ENCODE measurements at places on chromosomes 6 and 20. TPM values are rescaled to one million over a fixed set of nuclear protein-coding genes. Genes with fewer than 3 reads are reported as not detected.

Gene PEDS1
- 30.5 TPM for total RNA-seq

DNA sequence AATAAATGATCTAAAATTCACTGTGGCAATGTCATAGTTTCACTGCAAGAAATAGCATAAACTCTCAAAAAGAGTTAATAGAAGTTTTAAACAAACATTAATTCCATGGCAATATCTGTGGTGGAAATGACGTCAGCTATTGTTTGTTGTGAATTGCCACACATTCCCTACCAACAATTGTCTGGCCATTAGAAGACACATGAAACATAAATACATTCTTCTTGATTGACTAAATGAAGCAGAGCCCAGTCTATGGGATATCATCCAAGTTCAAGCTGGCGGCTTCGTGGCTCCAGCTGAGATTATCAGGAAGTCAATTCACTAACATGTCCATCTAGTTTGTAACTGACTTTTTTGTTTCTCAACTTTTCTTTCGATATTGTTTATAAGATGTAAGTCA, 369.0 kb downstream of the ARHGAP18 start:
- no peak overlapping the region for H3K4me3 ChIP-seq
- H3K27me3 ChIP-seq, result no peaks in the 10 kb centered on the region
- peak; percentile 82 for DNase-seq

DNA sequence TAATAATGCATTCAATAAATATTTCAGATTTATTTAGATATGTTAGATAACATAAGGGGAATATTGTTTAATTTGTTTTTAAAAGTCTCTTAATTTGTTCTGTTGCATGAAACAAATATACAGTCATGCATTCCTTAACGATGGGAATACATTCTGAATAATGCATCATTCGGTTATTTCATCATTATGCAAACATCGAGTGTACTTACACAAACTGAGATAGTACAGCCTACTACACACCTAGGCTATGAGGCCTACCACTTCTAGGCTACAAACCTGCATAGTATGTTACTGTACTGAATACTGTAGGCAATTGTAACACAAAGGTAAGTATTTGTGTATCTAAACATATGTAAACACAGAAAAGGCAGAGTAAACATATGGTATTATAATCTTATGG, 118.7 kb downstream of the EPHA7 start:
- no peaks in the 10 kb centered on the region for H3K36me3 ChIP-seq
- peaks cover 42% of the 10 kb centered on the region for H3K27me3 ChIP-seq
- no peak overlapping the region for H3K27ac ChIP-seq
- H3K4me1 ChIP-seq, result no peaks in the 10 kb centered on the region

Gene SIRPG
- total RNA-seq, result not detected

- H3K27ac ChIP-seq, result no peak overlapping the region
- no peaks in the 10 kb centered on the region for H3K4me1 ChIP-seq
- H3K27me3 ChIP-seq, result no peaks in the 10 kb centered on the region
- H3K4me3 ChIP-seq, result no peak overlapping the region
- H3K36me3 ChIP-seq, result no peaks in the 10 kb centered on the region
These were observed 971.3 kb upstream of the DEFB115 start for GRCh38 chr20:30286157-30286556.

DNA sequence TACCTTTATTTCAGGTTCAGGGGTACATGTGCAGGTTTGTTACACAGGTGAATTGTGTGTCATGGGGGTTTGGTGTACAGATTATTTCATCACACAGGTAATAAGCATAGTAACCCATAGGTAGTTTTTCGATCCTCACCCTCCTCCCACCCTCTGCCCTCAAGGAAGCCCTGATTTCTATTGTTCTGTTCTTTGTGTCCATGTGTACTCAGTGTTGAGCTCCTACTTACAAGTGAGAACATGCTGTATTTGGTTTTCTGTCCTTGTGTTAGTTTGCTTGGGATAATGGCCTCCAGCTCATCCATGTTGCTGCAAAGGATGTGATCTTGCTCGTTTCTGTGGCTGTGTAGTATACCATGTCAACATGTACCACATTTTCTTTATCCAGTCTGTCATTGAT, 66.0 kb downstream of the STK4 start:
- H3K27ac ChIP-seq, result peak overlapping the region; percentile 44
- no peak for DNase-seq

- H3K27ac ChIP-seq, result no peak overlapping the region
- no peak for DNase-seq
- H3K36me3 ChIP-seq, result no peaks in the 10 kb centered on the region
- no peak overlapping the region for H3K4me3 ChIP-seq
These were observed 79.8 kb upstream of the EEF1E1 start for GRCh38 chr6:8181951-8182845.

Gene ADGRF5
- total RNA-seq, result not detected

DNA sequence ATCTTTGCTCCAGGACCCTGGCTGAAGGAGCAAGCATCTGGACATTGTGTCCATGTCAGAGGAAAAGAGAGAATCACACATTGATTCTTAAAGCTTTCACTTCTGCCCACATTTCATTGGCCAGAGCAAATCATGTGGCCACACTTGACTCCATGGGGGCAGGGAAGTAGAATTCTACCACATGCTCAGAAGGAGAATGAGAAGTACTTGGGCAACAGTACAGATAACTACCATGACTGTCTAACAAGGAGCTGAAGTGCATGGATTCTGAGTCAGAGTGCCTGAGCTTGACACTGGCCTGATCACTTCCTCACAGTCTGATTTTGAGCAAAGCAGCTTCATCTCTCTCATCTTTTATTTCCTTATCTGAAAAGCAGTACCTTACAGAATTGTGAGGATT, 38.6 kb downstream of the GHRH start:
- H3K27ac ChIP-seq, result no peak overlapping the region
- no peaks in the 10 kb centered on the region for H3K27me3 ChIP-seq
- peaks cover 55% of the 10 kb centered on the region for H3K36me3 ChIP-seq
- peak; percentile 46 for DNase-seq
- no peaks in the 10 kb centered on the region for H3K4me1 ChIP-seq
- H3K4me3 ChIP-seq, result no peak overlapping the region

Gene TMEM200A
- not detected for total RNA-seq

DNA sequence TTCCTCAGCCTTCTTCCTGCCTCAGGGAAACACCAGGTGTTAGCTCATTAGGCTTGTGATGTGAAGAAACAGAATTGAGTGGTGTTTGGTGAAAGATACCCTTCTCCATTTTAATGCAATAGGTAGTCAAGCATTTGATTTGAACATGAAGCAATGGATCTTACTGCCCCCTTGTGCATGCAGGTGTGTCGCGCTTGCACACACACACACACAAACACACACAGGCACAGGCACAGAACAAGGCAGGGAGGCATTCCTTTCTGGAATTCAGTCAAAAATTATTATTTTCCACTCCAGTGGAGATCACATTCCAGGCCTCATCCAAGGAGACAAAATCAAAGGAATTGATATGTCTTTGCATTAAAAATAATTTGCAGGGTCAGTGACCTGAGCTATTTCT, 667.0 kb upstream of the MARCKS start:
- no peaks in the 10 kb centered on the region for H3K27me3 ChIP-seq
- no peaks in the 10 kb centered on the region for H3K4me1 ChIP-seq
- H3K4me3 ChIP-seq, result no peak overlapping the region
- no peaks in the 10 kb centered on the region for H3K36me3 ChIP-seq

GRCh38 chr20:3461211-3461771, 9.5 kb upstream of the ATRN start:
- no peak for DNase-seq
- peaks cover 17% of the 10 kb centered on the region for H3K27me3 ChIP-seq
- no peaks in the 10 kb centered on the region for H3K36me3 ChIP-seq
- H3K27ac ChIP-seq, result no peak overlapping the region
- H3K4me3 ChIP-seq, result no peak overlapping the region

Gene NMBR
- total RNA-seq, result not detected

- peaks cover 5% of the 10 kb centered on the region for H3K4me1 ChIP-seq
- H3K36me3 ChIP-seq, result no peaks in the 10 kb centered on the region
- no peaks in the 10 kb centered on the region for H3K27me3 ChIP-seq
- no peak overlapping the region for H3K4me3 ChIP-seq
- no peak overlapping the region for H3K27ac ChIP-seq
- no peak for DNase-seq
These were observed 116.6 kb upstream of the RPS6KA2 start for GRCh38 chr6:166743406-166744222.

Gene TRIM38
- 5.4 TPM for total RNA-seq

DNA sequence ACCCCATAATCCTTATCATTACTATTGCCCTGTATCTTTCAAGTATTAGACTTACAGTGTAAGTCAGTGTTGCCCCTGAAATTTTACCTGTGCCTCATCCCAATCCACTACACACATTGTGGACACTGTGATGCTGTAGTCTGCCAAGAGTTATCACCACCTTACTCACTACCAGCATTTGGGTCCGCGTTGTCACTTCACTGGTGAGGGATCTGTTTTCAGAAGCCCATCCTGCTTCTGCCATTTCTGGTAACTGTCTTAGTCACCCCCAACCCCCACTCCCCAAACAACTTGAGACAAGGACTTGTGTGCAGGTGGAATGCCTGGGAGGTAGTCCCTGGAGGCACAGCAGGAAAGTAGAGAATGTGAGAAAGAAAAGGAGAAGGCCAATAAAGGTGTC, 6.0 kb upstream of the RAB44 start:
- no peak overlapping the region for H3K4me3 ChIP-seq
- peaks cover 25% of the 10 kb centered on the region for H3K4me1 ChIP-seq
- H3K27ac ChIP-seq, result peak overlapping the region; percentile 36
- no peaks in the 10 kb centered on the region for H3K27me3 ChIP-seq
- no peak for DNase-seq
- peaks cover 29% of the 10 kb centered on the region for H3K36me3 ChIP-seq

Gene NRSN1
- total RNA-seq, result not detected

Gene GLP1R
- total RNA-seq, result not detected

Gene POLH
- 34.5 TPM for total RNA-seq

- H3K27me3 ChIP-seq, result peaks cover 12% of the 10 kb centered on the region
- H3K4me3 ChIP-seq, result no peak overlapping the region
- H3K27ac ChIP-seq, result no peak overlapping the region
- peaks cover 6% of the 10 kb centered on the region for H3K36me3 ChIP-seq
- H3K4me1 ChIP-seq, result no peaks in the 10 kb centered on the region
These were observed 11.1 kb upstream of the NOTCH4 start for GRCh38 chr6:32234934-32235333.

- H3K4me3 ChIP-seq, result no peak overlapping the region
- no peaks in the 10 kb centered on the region for H3K4me1 ChIP-seq
- H3K36me3 ChIP-seq, result no peaks in the 10 kb centered on the region
- no peak for DNase-seq
These were observed 7.5 kb upstream of the HRH3 start for GRCh38 chr20:62227591-62227976.

GRCh38 chr20:5650280-5650691, 99.9 kb upstream of the SHLD1 start:
- H3K27me3 ChIP-seq, result no peaks in the 10 kb centered on the region
- DNase-seq, result no peak
- peak overlapping the region; percentile 61 for H3K27ac ChIP-seq
- H3K4me1 ChIP-seq, result peaks cover 35% of the 10 kb centered on the region

Gene MOCS1
- 4.9 TPM for total RNA-seq

Gene SLC13A3
- total RNA-seq, result not detected
